ENCODE measurements at places on chromosomes 1 and 21.

GRCh38 chr1:69568421-69569174 is 876 bp downstream of the LRRC7 start:
- DNase-seq, result no peak

DNA sequence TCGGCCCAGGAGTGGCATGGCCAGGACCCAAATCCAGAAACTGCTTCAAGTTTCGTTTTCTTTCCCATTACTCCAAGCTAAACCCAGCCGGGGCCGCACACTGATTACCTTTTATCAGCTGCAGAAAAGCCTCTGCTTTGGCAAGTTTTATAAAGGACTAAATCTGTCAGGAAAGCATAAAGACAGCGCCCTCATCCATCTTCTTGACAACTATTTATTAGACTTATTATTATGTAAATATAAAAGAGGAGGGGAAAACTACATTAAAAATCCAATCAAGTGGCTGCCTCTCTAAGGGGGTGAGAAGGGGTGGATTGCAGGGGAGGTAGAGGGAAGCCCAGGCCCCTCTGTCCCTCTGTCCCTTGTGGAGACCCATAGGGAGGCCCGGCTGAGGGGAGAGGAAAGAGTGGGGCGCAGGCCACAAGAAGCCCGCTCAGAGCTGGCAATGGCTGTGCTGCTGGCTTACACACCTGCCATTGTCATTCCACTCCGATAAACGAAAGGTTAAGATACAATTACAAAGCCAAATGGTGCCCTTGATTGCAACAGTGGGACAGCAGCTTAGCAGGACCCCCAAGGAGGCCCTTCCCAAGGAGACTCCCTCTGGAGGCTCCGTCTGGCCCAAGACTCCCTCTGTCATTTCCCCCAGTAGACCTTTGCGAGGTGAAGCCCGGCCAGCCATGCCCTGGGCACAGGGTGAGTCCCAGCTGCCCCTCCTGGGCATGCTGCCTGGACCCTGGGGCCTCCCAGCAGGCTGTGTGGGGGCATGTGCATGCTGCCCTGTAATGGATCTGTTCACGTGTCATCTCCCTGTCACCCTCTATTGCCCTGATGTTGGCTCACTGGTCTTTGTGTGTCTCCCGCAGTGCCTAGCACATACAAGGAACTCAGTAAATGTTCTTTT is 45.4 kb downstream of the KCND3 start:
- DNase-seq, result no peak

DNA sequence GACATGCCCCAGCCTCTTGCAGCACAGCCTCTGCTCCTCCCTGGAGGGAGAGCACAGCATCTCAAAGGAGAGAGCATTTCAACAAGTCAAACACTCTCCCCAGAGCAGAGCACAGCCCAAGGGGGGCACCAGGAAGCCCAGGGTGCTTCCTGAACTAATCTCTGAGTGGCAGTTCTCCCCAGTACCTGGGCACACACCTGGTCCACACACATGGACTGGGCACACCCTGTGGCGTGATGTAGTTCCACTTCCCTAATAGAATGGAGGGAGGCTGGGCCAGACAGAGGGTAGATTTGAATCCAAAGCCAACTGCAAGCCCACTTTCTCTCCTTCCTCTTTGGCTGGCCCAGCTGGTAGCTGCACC is 55.5 kb downstream of the CD46 start:
- no peak for DNase-seq

DNA sequence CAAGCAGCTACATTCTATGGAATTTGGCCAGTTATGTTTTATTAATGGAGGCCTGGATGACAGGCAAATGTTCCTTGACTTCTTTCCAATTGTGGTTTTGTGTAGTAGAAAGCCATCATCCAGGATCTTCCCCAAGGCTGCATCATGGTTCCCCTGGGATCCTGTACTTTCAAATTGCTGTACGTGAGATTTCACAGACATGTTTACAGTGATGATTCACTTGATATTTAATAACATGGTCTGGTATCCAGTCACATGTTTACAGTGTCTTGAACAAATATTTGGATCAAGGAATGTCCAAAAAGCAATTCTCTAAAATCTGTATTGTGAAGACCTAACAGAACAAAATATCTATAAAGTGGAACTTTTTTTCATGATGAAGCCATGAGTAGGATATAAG is 68.3 kb upstream of the ST6GALNAC3 start:
- DNase-seq, result no peak

- no peak for DNase-seq
Measured at GRCh38 chr1:223704921-223705878, 7.1 kb upstream of the CAPN2 start.

DNA sequence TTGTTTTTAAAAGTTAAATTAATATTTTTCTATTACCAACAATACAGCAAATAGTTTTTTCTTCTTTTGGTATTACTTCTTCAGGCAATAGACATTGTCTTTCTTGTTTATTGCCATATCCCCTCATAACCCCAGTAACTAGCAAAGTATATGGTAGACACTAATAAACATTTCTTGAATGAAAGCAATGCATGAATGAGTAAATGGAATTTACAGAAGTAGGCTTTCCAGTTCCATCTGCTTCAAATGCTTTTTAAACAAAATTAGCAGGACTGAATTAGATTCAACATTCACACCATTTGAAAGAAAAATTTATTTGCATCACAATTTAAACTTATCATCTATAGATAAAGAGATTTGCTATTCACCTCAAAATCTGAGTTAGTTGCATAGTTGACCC is 5.6 kb upstream of the DR1 start:
- DNase-seq, result no peak

GRCh38 chr1:243568793-243569192 is 281.2 kb downstream of the AKT3 start:
- DNase-seq, result no peak

DNA sequence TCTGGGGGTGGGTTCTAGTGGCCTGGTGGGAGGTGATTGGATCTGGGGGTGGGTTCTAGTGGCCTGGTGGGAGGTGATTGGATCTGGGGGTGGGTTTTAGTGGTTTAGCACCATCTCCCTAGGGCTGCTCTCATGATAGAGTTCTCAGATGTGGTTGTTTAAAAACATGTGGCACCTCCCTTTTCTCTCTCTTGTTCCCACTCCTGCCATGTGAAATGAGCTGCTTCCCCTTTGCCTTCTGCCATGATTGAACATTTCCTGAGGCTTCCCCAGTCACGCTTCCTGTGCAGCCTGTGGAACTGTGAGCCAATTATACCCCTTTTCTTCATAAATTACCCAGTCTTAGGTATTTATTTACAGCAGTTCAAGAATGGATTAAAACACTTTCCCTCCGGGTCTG is 327.3 kb upstream of the AJAP1 start:
- DNase-seq, result no peak

DNA sequence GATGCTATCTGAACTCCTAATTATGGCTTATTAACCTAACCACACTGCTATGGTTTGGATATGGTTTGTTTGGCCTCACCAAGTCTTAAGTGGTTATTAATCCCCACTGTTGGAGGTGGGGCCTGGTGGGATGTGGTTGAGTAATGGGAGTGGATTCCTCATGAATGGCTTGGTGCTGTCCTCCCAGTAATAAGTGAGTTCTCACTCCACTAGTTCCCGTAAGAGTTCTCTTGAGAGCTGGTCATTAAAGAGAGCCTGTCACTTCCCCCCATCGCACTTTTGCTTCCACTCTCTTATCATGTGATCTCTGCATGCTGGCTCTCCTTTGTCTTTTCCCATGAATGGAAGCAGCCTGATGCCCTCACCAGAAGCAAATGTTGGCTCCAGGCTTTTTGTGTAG is 328.8 kb downstream of the PLA2G4A start:
- DNase-seq, result no peak

DNA sequence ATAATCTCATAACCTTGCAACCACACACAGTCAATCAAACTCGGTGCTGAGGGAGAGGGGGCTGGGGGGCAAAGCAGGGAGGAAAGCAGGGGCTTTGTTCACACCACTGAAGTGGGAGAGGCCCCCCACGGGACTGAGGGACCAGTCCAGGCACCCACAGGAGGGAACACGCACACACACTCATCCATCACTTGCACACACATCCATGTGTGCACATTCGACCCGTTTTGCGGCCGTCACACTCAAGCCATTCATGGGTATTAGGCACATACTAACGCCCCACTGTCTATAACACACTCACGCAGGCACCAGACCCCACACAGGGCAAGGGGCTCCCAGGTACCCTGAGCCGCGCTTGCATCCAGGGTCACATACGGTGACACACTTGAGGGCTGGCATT is 14.0 kb downstream of the EFNA3 start:
- DNase-seq, result no peak

GRCh38 chr1:213094446-213094845 is 43.4 kb downstream of the RPS6KC1 start:
- peak; percentile 47 for DNase-seq

DNA sequence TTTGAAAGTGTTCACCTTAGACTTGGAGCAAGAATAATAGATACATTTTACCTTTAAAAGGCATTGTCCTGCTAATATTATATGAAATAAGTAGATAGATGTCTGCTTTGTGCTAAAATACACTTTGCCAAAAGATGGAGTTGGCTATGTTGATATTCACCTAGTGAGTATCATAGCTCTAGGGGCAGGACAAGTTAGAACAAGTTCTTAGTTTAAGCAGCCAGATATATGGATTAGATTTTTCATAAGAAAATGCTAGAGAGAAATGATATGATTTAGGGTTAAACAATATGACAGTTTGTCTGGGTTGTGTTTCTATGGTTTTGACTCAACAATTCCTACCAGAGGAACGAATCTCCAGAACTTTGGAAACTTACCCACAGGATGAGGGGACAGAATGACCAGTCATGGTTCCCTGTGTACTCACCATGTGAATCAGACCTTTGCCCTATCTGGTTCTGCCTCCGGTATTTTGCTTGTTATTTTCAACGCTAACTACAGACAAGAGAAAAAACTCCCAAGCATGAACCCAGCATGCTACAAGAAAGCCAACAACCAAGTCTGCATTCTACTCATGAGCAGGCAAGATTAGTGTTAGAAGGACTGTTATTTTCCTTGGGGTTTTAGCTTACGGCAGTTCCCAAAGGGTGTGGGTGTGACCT is 1.7 kb downstream of the F5 start:
- no peak for DNase-seq

GRCh38 chr1:41740630-41741239 is 178.0 kb downstream of the HIVEP3 start:
- no peak for DNase-seq

DNA sequence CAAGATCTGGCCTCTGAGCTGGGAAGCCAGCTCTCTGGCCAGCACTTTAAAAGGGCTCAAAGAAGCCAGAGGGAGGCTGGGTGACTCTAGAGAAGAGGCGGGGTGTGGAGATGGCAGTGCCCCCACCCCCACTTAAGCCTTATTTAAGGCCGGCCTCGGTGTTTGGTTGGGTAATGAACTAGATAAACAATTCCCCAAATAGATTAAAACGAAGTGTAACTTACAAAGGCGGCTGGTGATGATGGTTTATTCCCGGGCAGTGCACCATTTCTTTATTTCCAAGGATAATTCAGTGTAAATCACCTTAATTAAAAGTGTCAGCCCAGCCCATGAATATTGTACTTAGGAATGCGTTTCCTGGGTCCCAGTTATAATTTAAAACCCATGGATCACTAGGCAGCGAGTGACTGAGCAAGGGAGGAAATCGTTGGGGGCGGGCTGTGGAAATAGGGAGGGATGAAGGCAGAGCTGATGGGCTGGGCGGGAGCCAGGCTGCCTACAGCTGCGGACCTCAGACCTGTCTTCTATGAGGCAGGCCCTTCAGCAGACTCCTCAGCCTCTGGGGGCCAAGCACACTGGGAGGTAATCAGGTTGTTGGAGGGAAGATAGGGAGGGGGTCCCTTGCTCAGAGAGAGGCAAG is 54.9 kb downstream of the TMEM53 start:
- DNase-seq, result no peak

GRCh38 chr1:31739346-31739745 is 24.8 kb downstream of the ADGRB2 start:
- no peak for DNase-seq

All from midbrain (tissue), 1 donor.